ENCODE measurements at places on chromosomes 2 and 18.

DNA sequence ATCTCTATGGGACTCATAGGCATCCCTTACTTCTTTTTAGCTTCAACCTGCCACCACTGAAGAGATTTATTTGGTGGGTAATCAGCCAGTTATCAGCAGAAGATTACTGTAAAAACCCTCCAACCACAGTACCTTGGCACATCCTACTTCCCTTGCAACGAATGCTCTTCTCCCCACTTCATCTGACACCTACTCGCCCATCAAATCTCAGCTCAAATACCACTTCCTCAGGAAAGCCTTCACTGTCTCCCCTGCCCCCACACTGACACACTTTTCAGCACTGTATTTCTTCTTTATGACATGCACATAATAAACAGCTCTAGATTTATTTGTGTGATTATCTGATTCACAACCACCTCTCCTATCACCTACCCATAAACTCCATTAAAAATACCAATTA is 3.1 kb downstream of the KDSR start:
- no peak for DNase-seq

DNA sequence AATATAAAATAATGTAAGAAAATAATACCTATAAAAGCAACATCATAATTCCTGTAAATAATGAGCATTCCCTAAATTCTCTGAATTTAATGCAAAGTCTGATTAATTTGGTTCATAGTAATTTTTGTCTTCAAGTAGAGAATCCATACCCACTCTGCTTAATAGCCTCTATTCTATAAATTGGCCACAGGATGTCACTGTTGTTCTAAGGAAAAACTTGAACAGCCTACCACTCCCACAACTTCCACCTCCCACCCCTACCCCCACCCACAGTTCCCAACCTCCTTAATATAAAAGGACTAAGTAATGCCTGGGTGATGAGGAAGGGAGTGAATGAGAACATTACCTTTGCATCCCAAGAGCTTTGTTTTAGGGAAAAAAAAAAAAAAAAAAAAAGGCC is 27.2 kb upstream of the BBS5 start:
- DNase-seq: peak; percentile 62

DNA sequence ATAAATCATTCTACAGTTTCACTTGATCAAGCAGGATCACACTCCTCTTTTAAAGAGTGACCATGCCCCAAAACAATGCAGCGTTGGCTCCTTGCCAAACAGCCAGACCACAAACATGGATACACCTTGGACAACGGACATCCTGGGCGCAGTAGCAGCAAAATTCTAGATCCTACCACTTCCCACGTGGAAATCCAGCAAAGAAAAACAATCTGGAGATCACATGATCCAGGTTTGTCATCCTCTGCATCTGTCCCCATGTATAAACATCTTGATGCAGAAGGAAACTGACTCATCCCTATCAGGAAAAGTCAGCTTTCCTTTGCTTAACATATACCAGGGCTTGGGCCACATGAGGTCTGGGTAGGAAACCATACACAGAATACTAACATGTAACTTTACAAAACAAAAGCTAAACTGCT is 53.1 kb downstream of the ZNF521 start:
- DNase-seq: no peak

GRCh38 chr2:189849550-189849949 is 65.3 kb downstream of the PMS1 start:
- DNase-seq: no peak

DNA sequence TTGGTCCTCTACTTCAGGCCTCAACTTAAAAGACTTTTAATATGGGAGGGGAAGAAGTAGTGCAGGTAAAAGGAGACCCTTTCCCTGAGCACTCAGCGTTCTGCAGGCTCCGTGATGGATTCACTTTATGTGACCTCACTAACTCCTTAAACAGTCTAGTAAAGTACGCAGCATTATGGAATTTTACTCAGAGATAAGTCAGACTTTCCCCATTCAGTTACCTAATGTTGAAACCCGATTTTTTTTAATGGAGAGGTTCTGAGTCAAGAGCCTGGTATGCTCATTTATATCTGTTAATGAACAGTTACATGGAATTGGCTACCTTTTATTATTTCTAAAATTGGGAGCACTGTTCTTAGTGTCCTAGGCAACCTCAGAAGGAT is 34.1 kb downstream of the RASGRP3 start:
- DNase-seq: no peak

DNA sequence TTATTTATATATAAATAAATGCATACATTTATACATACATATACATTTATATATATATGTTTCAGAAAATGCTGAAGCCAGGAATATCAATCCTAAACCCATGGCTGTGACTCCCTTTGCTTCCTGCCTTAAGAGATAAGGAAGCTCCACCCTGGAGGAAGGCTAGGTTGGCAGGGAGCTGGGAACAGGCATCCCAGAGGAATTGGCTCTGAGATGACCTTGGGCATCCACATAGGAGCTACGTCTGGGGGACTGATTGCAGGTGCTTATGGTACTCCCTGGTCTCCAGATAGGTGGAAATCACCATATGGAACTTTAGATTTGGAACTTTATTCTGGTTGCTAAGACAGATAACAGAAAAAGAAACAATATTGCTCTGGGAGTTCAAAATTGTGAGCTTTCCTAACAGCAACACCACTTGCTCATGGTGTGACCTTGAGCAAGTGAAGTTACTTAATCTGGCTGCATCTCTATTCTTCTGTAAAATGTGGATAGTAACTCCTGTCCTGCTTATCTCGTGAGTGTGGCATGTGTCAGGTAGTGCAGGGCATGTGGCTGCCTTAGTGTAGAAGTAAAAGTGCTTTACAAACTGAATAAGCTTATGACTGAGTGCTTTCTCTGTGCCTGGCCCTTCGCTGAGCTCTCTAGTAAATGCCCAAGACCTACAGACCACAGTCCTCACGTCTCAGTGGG is 341.0 kb downstream of the MEIS1 start:
- no peak for DNase-seq

DNA sequence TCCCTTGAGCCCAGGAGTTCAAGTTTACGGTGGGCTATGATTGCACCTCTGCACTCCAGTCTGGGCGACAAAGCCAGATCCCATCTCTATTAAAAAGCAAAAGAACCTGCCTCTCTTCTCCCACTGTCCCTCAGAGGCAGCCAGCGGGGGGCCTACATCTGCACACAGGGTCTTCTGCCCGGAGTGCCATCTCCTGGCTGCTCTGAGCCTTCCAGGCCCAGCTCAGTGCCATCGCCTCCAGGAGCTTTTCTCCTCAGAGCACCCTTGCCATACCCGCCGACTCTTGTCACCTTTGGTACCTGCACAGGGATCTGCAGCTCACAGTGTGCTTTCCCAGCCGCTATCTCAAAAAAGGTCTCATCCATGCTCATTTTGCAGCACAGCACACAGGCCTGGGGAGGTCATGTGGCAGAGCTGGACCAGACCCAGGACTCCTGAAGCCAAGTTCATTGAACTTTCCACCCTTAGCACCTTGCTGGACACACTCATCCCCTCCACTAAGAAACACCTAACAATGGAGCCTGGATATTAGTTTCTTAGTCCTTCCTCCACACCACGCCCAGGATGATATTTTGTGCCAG is 186.3 kb downstream of the HAUS1 start:
- no peak for DNase-seq

DNA sequence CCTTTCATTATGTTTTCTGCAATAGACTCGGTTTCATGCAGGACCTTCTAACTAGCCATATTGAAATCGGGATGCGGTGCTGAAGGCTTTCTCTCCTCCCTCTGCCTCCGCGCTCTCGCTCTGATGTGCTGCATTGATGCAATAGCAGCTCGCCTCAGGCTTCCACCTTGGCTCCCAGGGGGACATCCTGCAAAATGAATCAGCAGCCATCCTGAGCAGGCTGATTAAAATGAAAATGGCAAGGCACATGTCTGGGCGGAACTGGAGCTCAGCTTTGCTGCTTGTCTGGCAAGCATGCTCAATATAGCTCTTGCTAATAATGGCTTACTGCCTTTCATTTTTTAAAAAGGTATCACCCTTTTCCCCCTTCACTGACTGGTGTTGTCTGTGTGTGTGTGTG is 806 bp upstream of the MYT1L start:
- DNase-seq: peak; percentile 99

GRCh38 chr2:149702571-149702970 is 115.0 kb upstream of the MMADHC start:
- no peak for DNase-seq

DNA sequence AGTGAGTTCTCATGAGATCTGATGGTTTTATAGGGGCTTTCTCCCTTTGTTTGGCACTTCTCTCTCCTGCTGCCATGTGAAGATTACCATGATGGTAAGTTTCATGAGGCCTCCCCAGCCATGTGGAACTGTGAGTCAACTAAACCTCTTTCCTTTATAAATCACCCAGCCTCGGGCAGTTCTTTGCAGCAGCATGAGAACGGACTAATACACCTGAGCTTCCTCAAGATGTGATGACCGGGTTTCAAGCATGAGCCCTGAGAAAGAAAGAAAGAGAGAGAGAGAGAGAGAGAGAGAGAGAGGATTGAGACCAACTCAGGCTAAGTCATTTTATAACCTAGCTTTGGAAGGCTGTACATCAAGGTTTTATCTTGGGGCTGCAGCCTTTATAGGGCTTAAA is 167.7 kb upstream of the SERPINE2 start:
- DNase-seq: no peak

- DNase-seq: no peak
These were observed 107.6 kb upstream of the OTOS start for GRCh38 chr2:240247868-240248720.

DNA sequence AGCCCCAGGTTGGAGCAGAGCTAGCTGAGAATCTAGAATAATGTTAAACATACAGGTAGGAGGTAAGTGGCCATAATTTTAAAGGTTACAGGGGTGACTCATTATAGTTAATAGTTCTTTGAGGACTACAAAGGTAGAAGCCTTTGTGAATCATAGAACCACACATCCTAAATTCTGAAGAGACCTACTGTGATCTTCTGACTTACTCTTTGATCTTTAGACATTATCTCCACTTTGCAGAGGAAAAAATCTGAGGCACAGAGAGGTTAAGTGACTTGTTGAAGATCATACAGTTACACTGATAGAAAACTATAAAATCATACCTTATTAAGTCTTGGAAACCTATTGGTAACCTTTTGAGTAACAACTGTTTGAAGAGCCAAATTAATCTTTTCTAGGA is 1051.3 kb upstream of the NRXN1 start:
- DNase-seq: no peak

GRCh38 chr18:72544092-72544886 is at the start of gene CBLN2:
Gene CBLN2, minus strand, starts transcription at chr18:72544342. Its CDS starts 2,182 bp downstream, at chr18:72542160.
- peak; percentile 7 for DNase-seq

GRCh38 chr2:608297-608696 is 68.9 kb downstream of the TMEM18 start:
- DNase-seq: no peak

GRCh38 chr2:184581391-184581790 is 16.9 kb upstream of the ZNF804A start:
- no peak for DNase-seq

GRCh38 chr18:79522451-79523205 is 126.9 kb downstream of the NFATC1 start:
- no peak for DNase-seq

DNA sequence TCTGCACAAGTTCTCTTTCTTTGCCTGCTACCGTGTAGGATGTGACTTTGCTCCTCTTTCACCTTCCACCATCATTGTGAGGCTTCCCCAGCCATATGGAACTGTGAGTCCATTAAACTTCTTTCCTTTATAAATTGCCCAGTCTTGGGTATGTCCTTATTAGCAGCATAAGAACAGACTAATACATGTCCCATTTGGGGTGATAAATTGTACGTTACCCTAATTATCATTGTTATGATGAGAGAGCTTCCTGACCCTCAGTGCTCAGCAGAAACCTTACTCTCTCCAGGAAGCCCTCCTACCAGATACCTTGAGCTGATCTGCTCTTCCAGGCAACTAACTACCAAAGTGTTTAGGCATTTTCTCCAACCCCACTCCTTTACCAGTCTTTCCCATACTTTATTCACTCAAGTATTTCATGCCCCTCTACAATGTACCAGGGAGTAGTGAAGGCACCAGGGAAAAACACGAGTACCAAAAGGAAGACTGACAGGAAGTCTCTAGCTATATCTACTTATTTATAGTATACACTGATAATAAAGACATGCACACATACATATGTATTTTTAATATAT is 196.2 kb downstream of the MYCN start:
- no peak for DNase-seq

GRCh38 chr2:95401480-95401879 is 1.0 kb upstream of the FAHD2A start:
- DNase-seq: no peak

GRCh38 chr2:18475884-18476283 is 84.6 kb downstream of the RDH14 start:
- DNase-seq: no peak
